ENCODE measurements at places on chromosomes 2 and 18.

DNA sequence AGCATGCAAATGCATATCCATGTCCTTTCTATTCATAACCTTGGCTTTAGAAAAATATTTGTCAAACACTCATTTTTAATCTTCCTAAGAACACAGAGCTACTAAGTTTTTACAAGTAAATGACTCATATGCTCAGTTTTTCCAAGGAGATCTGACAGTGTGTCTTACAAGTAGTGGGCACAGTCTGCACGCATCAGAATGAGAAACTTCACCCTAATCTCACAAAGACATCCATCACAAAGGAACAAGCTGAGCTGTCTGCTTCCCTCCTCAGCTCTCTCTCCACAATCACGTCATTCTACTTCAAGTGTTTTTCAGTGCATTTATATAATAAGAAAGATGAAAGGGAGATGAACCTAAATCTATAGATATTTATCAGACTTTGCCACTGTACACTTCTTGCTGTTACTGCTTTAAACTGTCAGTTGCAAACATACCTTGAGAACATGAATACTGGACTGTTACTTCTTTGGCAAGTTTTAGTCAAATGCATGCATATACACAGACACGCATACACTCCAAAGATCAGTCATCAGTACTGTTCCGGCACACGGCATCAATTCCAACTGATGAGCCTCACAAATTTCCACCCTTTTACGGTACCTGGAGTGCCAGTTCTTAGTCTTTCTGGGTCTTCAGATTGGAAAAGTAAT, 75.7 kb downstream of the RBMS1 start:
- no peak for DNase-seq

GRCh38 chr2:45166229-45166890, 157.1 kb upstream of the SIX2 start:
- no peak for DNase-seq

DNA sequence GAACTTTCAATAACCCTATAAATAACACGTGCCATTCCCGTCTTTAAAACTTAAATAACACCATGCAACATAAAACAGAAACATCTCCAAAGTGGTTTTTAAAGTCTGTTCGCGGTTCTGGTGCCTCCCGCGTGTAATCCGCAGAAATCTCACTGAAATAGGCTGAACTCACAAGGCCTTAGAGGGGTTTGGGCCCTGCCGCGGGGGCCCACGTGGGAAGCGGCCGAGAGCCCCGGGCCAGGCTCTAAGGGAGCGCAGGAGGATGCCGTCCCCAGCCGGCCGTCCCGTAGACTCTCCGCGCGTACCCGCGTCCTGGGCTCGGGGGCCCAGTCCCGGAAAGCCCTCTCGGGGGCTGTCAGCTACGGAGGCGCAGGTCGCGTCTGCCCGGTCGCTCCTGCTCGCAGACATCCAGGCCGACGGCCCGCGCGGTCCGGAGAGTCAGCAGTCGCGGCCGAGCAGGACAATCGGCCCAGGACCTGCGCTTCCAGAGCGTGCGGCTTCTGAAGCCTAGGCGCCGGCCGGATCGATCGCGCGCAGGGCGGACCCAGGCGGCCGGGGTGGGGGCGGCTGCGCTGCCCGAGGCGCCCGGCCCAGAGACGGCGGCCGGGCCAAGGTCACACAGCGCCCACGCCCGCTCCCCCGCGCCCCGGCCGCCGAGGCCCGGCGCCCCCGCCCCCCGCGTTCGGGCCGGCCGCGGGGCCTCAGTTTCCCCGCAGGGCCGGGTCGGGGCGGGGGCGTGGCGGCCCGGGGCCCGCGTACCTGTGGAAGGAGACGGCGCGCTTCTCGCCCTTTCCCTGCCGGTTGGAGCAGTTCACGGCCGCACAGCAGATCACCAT, 558 bp downstream of the THAP4 start:
- no peak for DNase-seq

GRCh38 chr2:205441524-205441923, 240.8 kb upstream of the NRP2 start:
- DNase-seq, result no peak

- DNase-seq, result no peak
Observed at GRCh38 chr2:45974056-45974455, 322.6 kb downstream of the PRKCE start.

- DNase-seq, result no peak
Observed at GRCh38 chr2:39728941-39729351, 50.1 kb downstream of the THUMPD2 start.

DNA sequence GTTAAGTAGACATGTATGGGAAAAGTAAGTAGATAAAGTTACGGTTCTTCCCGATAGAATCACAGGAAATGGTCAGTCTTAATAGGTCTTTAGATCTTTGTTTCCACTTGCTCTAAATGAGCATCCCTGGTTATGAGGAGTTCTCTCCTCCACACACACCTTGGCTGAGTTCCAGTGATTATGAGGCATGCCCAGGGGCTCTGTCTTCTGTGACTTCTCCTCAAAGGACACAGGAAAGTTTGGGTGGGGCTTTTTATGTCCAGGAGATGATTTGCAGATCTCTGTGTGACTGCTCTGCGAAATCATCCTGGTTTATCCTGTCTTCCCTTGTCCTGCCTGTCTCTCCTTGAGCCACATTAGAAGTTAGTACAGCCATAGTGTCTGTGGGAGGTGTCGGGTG, 83.9 kb upstream of the EML6 start:
- no peak for DNase-seq

DNA sequence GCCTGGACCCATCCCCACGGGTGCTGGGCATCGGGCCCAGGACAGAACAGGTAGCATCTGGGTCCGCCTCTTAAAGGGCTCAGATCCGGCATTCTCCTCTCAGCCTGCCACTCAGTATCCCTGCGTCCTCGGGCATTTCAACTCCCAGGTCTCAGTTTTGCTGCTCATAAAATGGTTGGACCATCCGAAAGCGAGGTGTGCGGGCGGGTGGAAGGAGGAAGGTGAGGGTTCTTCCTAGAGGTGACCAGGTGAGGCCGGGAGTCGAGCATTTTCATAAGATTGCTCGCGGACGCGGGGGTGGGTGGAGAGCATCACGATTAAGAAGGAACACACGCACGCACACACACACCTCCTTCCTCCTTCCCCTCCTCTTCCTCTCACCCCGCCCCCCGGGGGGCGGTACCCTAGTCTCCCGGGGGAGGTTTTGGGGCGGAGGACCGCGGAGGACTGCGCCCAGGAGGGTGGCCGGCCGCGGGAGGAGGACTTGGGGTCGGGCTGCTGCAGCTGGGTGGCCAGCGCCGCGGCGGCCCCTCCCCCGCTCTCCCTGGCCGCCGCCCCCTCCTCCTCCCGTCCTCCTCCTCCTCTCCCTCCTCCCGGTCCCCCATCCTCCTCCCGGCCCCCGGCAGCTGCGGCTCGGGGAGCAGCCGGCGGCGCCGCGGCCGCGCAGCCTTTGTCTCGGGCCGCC, 97.9 kb upstream of the GPR45 start:
- DNase-seq, result no peak

GRCh38 chr2:9565436-9566153, 10.0 kb upstream of the ADAM17 start:
- DNase-seq, result no peak

DNA sequence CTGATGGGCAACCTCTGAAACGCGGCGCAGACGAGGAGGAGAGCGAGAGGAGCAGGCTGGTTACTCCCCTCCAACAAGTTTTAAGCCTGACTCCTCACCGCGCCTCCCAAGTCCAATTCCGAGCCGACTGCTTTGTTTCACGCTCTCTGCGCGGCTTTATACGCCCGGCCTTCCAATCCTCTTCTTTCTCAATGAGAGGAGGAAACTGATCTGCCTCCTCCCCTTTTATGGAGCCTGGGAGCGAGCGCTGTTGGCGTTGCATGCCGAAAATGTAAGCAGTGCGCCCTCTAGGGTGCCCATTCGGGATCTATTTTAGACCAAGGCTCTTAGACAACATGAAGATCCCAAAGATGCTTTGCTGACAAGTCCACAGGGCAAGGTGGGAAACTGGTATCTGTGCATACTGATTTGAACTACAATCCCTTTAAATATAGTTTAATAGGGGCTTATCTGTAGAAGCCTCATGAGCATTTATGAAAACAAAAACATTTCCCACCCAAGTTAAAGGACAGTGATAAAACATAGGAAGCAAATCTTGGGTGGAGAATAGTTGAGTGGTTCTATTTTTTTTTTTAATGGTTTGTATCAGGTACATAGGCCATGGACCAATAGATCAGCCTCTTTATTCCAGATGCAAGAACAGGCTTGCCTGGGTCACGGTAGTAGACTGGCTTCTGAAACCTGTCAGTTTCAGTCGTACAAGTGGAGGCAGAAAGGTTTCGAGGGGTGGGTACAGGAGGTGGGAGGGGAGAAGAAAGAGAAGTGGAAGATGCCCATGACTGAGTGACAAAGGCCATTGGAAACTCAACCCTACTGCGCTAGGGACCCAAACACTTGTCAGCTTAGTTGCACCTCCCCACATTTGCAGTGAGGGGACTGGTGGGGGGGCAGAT, at the start of gene RND3:
RND3 (minus strand) TSS at position 131 of the 893 bp plus-strand sequence. CDS start 250 bp downstream, outside the sequence.
- DNase-seq, result no peak

DNA sequence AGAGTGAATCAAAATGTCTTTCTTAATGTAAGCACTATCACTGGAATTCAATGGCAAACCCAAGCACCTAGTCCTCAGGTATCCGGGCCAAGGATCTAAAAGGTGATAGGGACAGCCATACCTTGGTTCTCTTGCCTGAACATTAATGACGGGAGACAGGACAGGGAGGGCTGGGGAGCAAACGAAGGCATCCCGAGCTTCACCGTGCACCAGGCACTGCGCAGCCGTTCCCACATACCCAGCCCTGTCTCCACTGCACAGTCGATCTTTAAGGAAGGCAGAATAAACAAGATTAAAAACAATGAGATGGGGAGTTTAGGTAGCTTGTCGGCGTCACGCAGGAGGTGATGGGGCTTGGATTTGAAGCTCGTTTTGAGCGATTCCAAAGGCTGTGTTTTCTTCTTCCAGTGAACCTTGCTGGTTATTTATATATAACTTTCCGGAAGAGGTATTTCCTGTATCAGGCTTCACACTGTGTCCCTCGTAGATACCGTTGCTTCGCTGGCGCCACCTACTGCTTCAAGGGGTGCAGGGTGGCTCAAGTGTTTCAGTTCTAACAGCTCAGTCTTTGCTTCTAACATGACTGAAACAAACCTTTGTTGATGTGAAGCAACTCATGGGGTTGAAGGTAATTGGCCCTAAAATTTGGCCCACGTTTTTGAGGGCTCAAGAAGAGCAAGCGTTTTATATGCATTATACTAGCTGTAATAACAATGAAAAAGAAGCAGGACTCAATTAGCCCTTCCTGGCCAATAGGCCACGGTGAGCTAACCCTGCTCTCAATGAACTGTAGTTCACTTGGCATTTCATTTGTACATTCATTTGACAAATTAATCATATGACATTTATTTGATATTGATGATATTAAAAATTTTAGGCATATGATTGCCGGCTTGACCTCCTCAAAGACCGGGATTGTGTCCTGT, 77.4 kb downstream of the DCDC2C start:
- peak; percentile 35 for DNase-seq

DNA sequence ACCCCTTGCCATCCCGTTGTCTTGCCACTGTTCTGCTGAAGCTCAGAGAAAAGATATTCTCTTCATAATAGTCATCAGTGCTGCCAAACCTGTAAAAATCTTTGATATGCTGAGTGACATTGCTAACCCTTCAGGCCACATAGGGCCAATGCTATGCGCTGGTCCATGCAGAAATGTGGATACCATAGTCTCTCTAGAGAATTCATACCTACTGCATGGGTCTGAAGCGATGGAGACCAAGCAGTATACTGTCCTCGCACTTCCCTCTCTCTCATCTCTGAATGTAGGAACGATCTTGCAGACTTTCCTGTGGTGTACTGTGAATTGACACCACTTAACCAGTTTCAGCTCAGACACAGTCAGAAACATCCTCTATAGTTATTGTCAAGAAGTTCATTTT, 17.9 kb upstream of the ANKRD44 start:
- no peak for DNase-seq

DNA sequence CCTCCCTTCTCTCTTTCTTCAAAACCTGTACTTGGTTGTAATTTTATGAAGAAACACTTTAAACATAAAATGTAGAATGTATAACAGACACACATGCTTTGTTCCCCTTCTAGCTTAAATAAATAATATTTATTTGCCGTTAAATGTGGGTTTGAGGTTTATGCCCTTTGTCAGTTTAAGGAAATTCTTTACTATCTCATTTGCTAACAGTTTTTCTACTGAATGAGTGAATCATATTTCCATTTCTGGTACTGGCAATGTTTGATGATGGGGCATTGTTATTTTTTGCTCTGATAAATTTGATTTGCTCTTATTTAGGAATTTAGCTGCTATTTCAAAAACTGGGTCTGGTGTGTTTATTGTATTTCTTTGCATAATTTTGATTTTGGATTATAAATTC, 555.6 kb downstream of the CCDC85A start:
- no peak for DNase-seq

DNA sequence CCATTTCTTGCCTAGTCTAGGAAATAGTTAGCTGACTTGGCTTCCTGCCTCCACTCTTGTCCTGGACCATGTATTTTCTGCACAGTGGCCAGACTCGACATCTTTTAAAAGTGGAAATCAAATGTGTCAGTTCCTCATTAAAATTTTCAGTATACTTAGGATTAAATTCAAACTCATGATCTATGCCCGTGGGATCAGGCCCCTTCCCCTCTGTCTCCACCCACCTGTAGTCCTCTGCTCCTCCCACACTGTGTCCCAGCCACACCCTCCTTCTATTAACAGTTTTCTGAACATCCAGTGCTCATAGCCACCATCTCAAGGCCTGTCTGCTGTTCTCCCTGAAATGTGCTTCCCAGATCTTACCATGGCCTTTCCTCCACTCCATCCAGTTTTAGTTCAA, 13.3 kb downstream of the ARHGAP25 start:
- DNase-seq, result no peak

DNA sequence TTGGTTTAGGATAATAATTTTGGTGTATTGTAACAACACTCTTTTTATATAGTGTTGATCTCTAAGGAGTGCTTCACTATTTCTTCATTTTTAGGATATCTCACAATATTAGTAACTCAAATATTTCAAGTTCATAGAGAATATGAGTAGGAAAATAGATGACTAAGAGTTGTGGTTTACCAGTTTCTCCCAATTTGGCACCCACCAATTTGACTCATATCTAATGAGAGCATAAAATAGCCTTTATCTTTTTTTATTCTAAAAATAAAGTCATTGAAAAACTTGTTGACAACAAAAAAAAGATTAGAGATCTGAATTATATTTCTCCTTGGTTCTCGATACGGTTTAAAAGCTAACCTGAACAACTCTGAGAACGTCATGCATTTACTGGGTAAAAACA, 204.0 kb downstream of the PARD3B start:
- no peak for DNase-seq

- DNase-seq, result no peak
Observed at GRCh38 chr2:233380995-233381637, 26.8 kb downstream of the DGKD start.

DNA sequence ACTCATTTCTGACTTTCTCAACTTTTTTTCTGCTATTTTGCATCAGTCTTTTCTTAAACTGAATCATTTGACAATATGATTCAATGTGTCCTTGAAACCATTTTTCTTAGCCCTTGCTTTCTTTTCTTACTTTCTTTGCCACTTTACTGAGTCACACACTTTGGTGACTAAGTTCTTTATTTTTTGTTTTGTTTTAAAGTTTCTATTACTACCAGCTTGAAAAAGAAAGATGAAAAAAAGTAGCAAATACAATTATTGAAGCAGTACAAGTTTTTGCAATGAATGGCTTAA, 116.5 kb downstream of the DOCK10 start:
- DNase-seq, result no peak

All from GF-D8 (cell line).